ENCODE measurements at places on chromosomes 7 and 10.

DNA sequence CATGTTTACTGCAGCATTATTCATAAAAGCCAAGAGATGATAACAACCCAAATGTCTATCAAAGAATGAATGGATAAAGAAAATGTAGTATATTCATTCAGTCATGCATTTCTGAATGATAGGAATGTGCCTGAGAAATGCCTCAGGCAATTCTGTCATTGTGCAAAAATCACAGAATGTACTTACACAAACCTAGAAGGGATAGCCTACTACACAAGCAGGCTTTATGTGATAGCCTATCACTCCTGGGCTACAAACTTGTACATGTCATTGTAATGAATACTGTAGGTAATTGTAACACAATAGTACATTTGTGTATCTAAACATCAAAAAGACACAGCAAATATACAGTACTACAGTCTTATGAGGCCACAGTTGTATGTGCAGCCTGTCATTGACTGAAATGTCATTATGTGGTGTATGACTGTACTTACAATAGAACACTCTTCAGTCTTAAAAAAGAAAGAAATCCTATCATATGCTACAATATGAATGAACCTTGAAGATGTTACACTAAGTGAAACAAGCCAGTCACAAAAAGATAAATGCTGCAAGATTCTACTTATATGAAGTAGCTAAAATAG is 141.8 kb upstream of the GPR22 start:
- DNase-seq, result no peak

- DNase-seq, result no peak
Measured at GRCh38 chr7:35257251-35258124, 3.6 kb upstream of the TBX20 start.

DNA sequence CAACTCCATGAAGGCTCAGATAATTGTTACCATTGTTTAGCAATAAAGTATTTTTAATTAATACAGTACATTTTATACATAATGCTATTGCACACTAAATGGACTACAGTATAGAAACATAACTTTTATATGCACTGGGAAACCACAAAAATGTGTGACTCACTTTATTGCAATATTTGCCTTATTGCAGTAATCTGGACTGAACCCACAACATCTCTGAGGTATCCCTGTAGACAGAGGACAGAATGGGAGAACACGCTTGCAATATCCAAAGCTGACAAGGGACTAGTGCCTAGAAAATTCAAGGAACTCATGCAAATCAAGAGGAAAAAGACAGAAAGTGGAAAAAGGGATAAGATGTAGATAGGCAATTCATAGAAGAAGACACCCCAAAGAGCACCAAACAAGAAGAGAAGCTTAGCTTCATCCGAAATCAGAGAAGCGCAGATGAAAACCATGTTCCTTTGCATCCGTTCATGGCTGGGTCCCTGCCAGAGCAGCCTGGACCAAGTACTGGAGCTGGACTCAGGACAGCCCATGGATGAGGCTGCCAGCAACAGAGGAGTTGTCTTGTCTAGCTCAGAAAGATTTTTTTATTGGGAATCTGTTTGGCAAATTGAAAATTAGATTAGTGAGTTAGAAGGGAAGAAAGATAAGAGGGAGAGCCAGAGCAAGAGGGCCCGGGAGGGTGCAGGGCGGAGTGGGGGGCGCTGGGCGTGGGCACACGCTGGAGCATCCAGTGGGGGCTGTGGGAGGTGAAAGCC is 16.0 kb upstream of the GALNTL5 start:
- no peak for DNase-seq

DNA sequence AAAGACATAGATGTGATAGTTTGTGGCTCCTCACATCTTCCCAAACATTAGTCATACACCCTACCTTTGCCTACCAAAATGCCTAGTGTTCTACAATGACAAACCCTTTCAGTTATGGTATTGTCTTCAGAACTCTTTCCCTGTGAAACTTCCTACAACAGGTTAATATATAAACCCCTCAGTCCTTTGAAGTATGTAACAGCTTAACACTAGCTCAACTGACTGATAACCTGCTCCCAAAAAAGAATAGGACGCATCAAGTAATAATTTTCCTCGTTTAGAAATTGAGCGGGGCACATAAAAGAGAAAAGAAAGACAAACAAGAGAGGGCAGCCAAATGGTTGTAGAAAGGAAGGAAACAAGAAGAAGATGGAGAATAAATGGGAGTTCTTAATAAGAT is 49.9 kb upstream of the RNF148 start:
- no peak for DNase-seq

All from left hindlimb (tissue), 1 donor.